Activated CD4-positive, alpha-beta T cell treated with anti-CD3 and anti-CD28 coated beads for 1 hour (primary cell): ENCODE measurements at places on chromosomes 6 and 20.
A peak's percentile ranks its signal among the peaks of the same experiment; 100 is the strongest.

- no peak for DNase-seq
Observed at GRCh38 chr20:15700147-15700765, 873.0 kb downstream of the KIF16B start.

DNA sequence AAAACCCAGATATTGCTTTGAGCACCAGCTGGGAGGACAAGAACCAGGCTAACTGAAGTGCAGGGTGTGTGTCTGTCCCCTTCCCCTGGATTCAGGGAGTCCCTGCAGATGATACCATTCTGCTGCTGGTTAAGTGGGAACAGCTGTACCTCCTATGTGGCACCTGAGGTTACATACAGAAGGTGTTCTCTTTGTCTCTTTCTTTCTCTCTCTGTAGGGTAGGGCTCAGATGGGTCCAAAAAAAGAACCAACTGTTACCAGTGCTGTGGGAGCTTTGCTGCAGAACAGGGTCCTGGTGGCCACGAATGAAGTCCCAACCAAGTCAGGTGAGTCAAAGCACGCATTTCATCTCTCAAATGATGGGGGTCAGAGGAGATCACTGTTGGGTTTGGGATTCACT, 38.6 kb downstream of the ZC2HC1B start:
- DNase-seq = no peak

- DNase-seq = no peak
Observed at GRCh38 chr20:34527016-34527415, 10.8 kb downstream of the DYNLRB1 start.

GRCh38 chr6:156068881-156069280, 613.2 kb upstream of the NOX3 start:
- no peak for DNase-seq

GRCh38 chr6:157244175-157244574, 79.1 kb downstream of the TMEM242 start:
- no peak for DNase-seq

DNA sequence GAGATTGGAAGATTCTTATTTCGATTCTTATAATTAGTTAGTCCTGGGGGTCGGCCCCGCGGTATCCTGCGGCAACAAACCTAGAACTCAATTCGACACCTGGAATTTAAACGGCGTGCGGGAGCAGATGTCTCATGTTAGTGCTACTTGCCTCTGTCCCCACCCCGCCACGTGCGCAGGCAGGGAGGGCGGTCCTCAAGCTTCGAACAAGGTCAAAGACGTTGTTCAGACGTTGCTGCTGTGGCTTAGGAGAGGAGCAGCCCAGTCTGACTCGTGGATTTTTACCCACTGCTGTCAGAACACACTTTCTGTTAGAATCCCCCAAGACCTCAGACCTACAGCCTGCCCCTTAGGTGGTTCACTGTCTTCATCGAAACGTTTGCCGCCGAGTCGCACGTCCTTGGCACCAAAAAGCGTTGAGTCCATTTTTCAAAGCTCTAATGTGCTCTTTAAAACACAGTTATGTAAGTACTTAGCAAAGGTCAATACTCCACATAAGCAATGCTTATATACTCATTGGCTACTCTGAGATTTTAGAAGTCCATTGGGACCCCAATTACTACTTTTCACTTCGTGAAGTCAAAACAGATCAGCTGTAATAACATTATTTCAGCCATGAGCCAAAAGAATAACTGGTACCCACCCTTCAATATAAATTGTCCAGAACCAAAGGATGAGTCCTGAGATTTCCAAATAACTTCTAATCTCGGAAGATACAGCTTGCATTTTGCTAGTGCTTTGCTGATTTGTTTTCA, 2.7 kb upstream of the C6orf62 start:
- no peak for DNase-seq

GRCh38 chr6:107712665-107713551, 111.2 kb downstream of the SCML4 start:
- no peak for DNase-seq

- DNase-seq = no peak
Observed at GRCh38 chr20:38957235-38957876, 4.8 kb upstream of the DHX35 start.

DNA sequence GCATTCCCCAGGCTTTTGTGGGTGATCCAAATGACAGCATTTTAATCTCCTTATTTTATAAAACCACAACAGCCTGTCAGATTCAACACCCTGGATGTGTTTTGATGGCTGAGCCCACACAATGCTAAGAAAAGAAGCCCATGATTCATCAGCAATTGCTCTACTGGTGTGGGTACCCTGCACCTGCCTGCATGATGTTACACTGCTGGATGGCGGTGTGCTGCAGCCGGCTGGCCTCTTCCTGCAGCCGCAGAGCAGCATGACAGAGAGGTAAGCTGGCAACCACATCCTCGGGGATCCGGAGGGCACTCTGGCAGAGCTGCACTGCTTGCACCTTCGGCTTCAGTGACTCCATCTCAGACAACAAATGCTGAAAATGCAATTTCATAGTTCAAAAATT, 327.5 kb downstream of the SYNE1 start:
- DNase-seq = peak; percentile 53

- no peak for DNase-seq
Observed at GRCh38 chr6:37761554-37762271, 57.8 kb upstream of the ZFAND3 start.

GRCh38 chr6:34696189-34696738, 303 bp downstream of the ILRUN start:
- no peak for DNase-seq

GRCh38 chr6:147384029-147384428, 124.5 kb upstream of the SAMD5 start:
- DNase-seq = no peak

DNA sequence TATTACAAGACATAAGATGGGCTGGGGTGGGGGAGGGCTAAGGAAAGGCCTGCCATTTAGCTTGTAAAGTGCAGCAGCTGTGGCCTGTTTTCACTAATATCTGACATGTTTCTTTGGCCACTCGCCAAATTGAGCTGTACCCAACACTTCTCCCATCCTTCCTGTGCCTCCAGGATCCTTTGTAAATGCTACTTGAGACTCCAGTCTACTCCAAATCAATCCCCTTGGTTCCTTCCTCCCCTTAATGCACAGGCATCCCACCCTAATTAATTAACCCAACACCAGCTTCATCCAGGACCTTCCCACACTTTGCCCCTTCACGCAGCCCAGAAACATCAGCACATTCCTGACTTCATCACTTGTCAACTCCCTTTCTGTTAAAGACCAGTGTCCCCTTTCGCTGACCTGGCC, 55.0 kb upstream of the TCF21 start:
- DNase-seq = no peak

DNA sequence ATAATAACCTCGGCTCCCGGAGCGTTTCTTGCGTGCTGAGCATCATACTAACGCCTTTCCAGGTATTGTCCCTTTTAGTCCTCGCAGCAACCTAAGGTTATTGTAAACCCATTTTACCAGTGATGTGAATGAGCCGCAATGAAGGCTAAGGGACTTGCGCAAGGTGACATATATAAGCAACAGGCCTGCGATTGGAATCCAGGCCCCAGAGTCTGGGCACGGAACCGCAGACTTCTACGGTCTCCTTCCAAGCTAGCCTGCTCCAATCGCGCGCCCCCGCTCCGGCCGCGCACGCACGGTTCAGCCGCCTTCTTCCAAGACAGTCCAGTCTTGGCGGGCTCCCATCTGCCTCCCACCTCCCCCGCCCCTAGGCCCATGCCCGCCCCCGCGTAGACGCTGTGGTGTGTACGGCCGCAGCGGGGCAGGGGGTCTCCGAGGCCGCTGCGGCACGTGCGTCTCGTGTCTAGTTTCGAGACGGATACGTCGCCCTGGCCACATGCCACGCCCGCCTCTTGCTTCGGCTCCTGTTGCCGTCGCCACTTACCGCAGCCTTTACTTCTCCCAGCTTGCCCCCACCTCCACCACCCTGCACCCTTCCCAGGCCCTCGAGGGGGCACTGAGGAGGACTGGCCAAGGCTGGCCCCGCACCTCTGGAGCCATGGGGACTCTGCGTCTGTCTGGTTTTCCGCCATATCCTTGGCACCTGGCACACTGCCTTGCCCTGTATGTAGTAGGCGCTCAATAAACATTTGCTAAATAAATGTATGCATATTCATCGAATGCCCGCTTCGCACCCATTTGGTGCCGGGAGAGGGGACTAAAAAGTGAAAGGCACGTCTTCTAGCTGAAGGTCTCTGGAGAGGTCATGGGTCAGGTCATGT, 855 bp upstream of the GFOD1 start:
- DNase-seq = no peak

- no peak for DNase-seq
Observed at GRCh38 chr6:137259349-137259748, 40.2 kb upstream of the IFNGR1 start.

DNA sequence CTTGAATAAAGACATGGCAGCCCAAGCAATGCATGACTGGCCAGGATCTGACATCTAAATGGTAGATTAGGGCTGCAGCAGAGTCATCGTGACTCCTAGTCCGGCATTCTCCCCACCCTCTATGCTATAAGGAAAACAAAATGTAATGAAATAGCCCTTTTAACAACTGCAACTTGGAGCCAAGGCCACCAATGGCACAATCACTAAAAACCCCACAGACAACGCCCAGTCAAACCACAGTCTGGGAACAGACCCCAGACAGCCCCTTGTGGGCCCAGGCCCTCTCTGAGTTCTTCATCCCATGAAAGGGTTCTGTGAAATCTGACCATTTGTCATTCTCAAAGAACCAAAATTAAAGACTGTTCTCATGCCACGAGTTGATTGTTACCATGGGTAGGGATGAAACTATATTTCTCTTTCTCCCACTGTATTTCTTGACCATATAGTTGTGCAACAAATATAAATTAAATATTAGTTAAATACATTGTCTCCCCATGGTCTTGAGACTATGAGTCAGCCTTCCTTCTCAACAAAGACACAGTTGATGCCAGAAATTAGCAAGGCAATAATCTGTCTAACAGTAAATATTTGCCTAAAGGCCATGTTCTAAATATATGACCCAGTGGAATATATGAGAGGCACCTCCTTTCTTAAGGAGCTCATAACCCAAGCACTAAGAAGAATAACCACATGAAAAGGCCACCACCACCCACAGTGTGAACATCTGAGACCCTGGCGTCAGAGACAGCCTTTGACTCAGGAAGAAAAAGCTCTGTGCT, 85.6 kb upstream of the SSTR4 start:
- no peak for DNase-seq

DNA sequence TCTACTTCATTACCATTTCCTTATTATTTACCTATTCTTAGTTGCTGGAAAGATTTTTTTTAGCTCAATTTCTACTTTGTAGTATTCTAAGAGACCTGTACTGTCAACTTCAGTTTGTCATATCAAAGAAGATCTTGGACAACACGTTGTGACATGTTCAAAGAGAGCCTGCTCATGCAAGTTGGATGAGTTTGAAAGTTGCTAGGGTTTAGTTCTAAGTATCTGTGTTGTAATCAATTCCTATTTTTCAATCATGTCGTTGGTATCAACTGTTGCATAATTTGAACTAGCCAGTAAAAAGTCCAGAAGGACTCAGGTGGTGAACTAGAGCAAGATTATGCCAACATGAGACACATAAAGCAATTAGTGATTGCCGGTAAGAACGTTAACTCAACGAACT, 30.2 kb downstream of the PKIB start:
- no peak for DNase-seq

DNA sequence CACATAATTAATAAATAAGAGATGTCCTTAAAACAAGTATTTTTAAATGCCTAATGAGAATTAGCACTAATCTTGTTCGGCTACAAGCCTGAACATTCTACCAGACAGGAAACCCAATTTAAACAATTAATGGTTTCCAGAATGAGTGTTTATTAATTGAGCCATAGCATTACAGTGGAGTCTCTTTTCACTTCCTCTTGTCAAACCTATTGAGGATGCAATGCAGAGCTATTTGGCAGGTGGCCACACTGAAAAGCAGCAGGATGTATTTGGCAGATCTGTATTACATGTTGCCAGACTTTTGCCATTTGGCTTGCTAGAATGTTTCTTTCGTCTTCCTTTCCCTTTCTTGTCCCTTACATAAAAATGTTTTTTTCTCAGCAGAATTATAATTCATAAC, 475.2 kb upstream of the MARCKS start:
- DNase-seq = no peak

- no peak for DNase-seq
Observed at GRCh38 chr6:108621117-108621516, 60.4 kb downstream of the FOXO3 start.

- DNase-seq = no peak
Observed at GRCh38 chr20:25223179-25223661, 24.7 kb upstream of the PYGB start.

DNA sequence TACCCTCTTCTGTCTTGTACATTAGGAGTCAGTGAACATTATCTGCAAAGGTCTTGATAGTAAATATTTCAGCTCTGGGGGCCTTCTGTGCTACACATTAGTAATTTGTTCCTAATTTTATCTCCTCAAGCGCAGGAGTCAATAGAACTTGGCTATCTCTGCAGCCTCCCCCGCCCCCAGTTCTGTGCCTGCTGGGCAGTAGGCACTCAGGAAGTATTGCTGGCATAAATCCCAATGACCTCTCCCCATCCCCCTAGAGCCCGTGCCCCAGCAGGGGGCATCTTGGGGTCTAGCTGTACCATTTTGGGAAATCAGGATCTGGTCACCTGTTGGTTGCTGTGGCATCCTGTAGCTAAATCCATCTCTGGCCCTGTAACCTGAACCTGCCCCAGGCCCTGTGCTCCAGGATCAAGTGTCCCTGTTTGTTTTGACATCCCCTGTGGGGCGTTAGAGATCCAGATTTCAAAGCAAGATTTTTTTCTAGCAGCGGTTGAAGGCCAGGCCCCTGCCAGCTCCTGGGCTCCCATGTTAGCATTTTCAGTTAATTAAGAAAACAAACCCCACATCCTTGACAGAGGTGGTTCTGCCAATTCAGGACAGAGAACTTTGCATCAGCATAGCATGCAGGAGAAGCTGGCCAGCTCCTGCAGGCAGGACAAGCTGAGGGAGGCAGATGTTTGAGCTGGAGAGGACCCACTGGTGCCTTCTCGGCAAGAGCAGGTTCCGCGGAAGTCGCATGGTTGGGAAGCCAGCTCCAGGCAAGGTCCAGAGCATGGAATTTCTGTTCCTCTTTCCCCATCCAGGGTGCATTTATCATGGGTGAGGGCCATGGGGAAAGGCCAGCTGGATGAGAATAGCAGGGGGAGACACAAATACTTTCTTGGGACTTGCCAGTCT, 32.1 kb downstream of the DAAM2 start:
- DNase-seq = no peak

DNA sequence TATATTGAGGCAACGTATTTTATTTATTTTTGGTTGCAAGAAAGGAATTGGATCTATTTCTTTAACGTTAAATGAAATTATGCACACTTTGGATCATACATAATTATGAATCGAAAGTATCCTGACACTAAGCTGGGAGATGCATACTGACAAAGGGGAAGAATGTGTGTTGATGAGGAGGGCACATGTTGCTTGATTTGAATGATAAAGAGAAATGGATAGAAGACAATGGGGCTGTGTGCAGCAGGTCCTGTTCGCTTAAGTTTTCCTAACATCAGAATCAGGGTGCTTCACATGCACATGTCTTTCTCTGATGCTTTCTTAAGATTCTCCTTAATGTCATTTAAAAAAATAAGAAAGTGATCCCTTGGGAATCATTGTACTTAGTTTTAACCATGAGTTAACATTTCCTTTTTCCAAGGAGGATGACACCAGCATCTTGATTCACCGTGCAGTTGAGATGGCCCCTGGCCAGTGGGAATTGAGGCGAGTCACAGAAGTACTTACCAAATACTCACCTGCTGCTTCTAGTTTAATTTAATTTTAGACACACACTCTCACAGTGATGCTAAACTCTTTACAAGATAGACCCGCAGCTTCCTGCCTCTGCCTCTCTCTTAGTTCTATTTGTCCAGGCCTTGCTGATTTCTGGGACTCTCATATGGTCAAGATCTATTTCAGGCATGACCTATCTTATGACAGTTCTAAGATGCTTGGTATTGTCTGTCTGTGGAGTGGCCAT, 116.5 kb downstream of the CLIC5 start:
- DNase-seq = no peak

- DNase-seq = no peak
Observed at GRCh38 chr20:57769756-57770155, 59.9 kb upstream of the PMEPA1 start.
